ENCODE measurements at places on chromosomes 3 and 15. TPM values are rescaled to one million over a fixed set of nuclear protein-coding genes. Genes with fewer than 3 reads are reported as not detected.

MEIS2 gene
- not detected for polyA plus RNA-seq

GP5 gene
- 6.1 TPM for polyA plus RNA-seq

HIGD2B gene
- not detected for polyA plus RNA-seq

SEC22C gene
- polyA plus RNA-seq: 38.0 TPM

KNG1 gene
- not detected for polyA plus RNA-seq

CCDC33 gene
- not detected for polyA plus RNA-seq
